ENCODE measurements at places on chromosomes 3 and 15. TPM values are rescaled to one million over a fixed set of nuclear protein-coding genes. Genes with fewer than 3 reads are reported as not detected.

- H3K27me3 ChIP-seq: no peaks in the 10 kb centered on the region
- H3K27ac ChIP-seq: no peak overlapping the region
- peak; percentile 80 for DNase-seq
- no peak overlapping the region for H3K4me3 ChIP-seq
- H3K36me3 ChIP-seq: no peaks in the 10 kb centered on the region
Observed at GRCh38 chr3:67113802-67114407, 115.8 kb downstream of the KBTBD8 start.

The LTK gene
- total RNA-seq: 3.0 TPM

- no peaks in the 10 kb centered on the region for H3K4me1 ChIP-seq
- DNase-seq: no peak
- no peak overlapping the region for H3K27ac ChIP-seq
- H3K36me3 ChIP-seq: no peaks in the 10 kb centered on the region
Observed at GRCh38 chr3:64358853-64359252, 133.6 kb upstream of the PRICKLE2 start.

The PLXNB1 gene
- 204 TPM for total RNA-seq
